ENCODE measurements at places on chromosomes 12 and 14. TPM values are rescaled to one million over a fixed set of nuclear protein-coding genes. Genes with fewer than 3 reads are reported as not detected.

TAS2R19 gene
- total RNA-seq: 1.2 TPM

- peaks cover 72% of the 10 kb centered on the region for H3K4me1 ChIP-seq
- peak overlapping the region; percentile 14 for H3K4me3 ChIP-seq
- peak; percentile 73 for DNase-seq
- no peaks in the 10 kb centered on the region for H3K36me3 ChIP-seq
- peak overlapping the region; percentile 61 for H3K27ac ChIP-seq
- no peaks in the 10 kb centered on the region for H3K27me3 ChIP-seq
These were observed 19.6 kb downstream of the MLXIP start for GRCh38 chr12:122097927-122098756.

- peaks cover 36% of the 10 kb centered on the region for H3K36me3 ChIP-seq
- H3K27me3 ChIP-seq: no peaks in the 10 kb centered on the region
- DNase-seq: peak; percentile 73
- no peak overlapping the region for H3K4me3 ChIP-seq
- peaks cover 11% of the 10 kb centered on the region for H3K4me1 ChIP-seq
These were observed 5.7 kb upstream of the NEK9 start for GRCh38 chr14:75132382-75133086.

DNA sequence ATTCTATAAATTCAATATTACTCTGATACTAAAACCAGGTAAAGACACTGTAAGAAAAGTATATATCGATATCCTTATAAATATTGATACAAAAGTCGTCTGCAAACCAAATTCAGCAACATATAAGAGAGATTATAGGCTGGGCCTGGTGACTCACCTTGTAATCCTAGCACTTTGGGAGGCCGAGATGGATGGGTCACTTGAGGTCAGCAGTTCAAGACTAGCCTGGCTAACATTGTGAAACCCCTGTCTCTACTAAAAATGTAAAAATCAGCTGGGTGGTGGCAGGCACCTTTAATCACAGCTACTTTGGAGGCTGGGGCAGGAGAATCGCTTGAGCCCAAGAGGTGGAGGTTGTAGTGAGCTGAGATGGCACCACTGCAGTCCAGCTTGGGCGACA lies 13.5 kb upstream of the TUBA1C start:
- no peak for DNase-seq
- no peaks in the 10 kb centered on the region for H3K27me3 ChIP-seq
- no peaks in the 10 kb centered on the region for H3K4me1 ChIP-seq
- H3K27ac ChIP-seq: no peak overlapping the region
- H3K36me3 ChIP-seq: no peaks in the 10 kb centered on the region
- no peak overlapping the region for H3K4me3 ChIP-seq

Data from heart right ventricle (tissue), 16 donors.